ENCODE measurements at places on chromosomes 7 and 10. TPM values are rescaled to one million over a fixed set of nuclear protein-coding genes. Genes with fewer than 3 reads are reported as not detected.

GRCh38 chr10:96716390-96716789, 3.9 kb downstream of the PIK3AP1 start:
- H3K36me3 ChIP-seq = no peaks in the 10 kb centered on the region
- no peak overlapping the region for H3K27ac ChIP-seq
- no peak overlapping the region for H3K4me3 ChIP-seq

- no peaks in the 10 kb centered on the region for H3K4me1 ChIP-seq
- no peak overlapping the region for H3K4me3 ChIP-seq
- no peak overlapping the region for H3K27ac ChIP-seq
- H3K36me3 ChIP-seq = no peaks in the 10 kb centered on the region
- DNase-seq = no peak
Observed at GRCh38 chr7:24972991-24973390, 7.0 kb downstream of the OSBPL3 start.

GRCh38 chr7:39847227-39847626, 102.8 kb upstream of the CDK13 start:
- no peak for DNase-seq
- no peaks in the 10 kb centered on the region for H3K36me3 ChIP-seq
- H3K4me1 ChIP-seq = no peaks in the 10 kb centered on the region
- no peaks in the 10 kb centered on the region for H3K27me3 ChIP-seq

- H3K36me3 ChIP-seq = no peaks in the 10 kb centered on the region
- no peak for DNase-seq
- H3K27me3 ChIP-seq = no peaks in the 10 kb centered on the region
- no peak overlapping the region for H3K4me3 ChIP-seq
- H3K27ac ChIP-seq = no peak overlapping the region
Observed at GRCh38 chr7:157864911-157865310, 528.1 kb downstream of the DNAJB6 start.

GRCh38 chr7:158996214-158997109, 140.1 kb downstream of the DYNC2I1 start:
- no peak overlapping the region for H3K27ac ChIP-seq
- H3K27me3 ChIP-seq = peaks cover 16% of the 10 kb centered on the region
- H3K36me3 ChIP-seq = no peaks in the 10 kb centered on the region
- no peak for DNase-seq

GRCh38 chr10:76444034-76444800, 1012.8 kb downstream of the LRMDA start:
- no peak overlapping the region for H3K4me3 ChIP-seq
- no peaks in the 10 kb centered on the region for H3K4me1 ChIP-seq
- H3K36me3 ChIP-seq = no peaks in the 10 kb centered on the region

DNA sequence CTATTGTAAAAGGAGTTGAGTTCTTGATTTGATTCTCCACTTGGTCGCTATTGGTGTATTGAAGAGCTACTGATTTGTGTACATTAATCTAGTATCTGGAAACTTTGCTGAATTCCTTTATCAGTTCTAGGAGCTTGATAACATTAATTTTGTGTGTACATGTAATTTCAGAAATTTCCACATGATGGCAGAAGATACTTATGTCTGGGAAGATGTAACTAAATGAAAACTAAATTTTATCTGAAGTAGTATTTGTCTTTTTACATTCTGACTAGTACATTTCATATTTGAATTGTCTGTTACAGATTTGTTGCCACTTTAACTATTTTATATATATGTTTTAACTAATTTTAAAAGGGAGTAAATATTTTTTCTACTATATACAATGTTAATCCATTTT, 27.6 kb downstream of the SDHAF3 start:
- H3K27ac ChIP-seq = no peak overlapping the region
- H3K36me3 ChIP-seq = peaks cover 12% of the 10 kb centered on the region
- DNase-seq = no peak

DNA sequence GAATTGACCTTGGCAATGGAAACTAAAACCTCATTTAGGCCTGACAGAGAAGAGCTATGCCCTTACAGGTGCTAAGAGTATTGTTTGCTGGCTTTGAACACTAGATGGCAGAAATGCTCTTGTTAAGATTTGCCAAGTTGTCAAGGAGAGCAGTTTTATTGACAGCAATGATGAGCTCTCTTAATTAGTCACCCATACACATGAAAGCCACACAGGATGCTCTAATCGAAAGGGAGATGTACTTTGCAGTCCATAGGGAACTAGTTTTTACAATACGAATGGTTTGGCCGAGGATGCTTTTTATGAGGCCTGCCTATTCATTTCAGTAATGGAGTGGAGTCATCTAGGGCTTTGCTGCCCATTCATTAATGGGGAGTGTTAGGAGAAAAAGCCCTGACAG, 45.4 kb upstream of the MBL2 start:
- no peak overlapping the region for H3K27ac ChIP-seq
- no peaks in the 10 kb centered on the region for H3K4me1 ChIP-seq
- H3K36me3 ChIP-seq = no peaks in the 10 kb centered on the region
- no peak overlapping the region for H3K4me3 ChIP-seq
- peak; percentile 61 for DNase-seq

GRCh38 chr10:22583683-22584082, 130.7 kb downstream of the PIP4K2A start:
- H3K27ac ChIP-seq = no peak overlapping the region
- peak; percentile 51 for DNase-seq
- no peaks in the 10 kb centered on the region for H3K27me3 ChIP-seq
- no peaks in the 10 kb centered on the region for H3K36me3 ChIP-seq

DNA sequence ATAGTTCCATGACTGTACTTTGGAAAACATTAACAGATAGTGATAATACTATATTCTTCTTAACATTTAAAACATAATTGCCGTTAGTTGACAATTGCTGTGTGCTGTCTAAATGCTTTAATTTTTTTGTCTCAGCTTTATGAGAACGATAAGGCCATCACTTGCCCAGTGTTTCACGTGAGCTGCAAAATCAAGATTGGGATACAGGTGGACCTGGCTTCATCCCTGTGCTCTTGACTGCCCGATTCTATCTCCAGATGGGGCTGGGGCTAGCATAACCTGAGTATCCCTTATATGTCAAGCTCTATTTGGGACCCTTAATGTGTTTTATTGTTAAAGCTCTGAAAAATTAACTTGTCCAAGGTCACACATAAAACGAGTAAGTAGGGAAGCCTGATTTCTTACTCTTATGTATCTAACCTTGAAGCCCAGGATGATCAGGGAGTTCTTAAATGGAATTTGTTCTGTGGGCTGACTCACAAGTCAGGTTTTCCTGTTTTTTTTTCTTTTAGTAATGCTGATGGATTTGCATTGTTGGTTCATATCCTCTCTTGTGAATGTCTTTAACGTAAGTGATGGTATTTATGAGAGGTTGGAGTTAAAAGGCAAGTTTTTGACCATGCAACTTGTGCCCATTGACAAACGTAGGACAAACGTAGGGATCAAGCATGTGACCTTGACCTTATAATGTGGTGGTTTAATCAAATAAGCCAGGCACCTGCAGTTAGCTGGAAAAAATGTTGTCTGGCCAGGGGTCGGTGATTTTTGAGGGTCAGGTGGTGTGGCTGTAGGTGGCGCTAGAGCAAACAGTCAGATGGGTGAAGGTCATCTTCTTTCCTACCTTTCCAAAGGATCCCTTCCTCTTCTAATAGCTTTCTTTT, 3.6 kb downstream of the PRKAR2B start:
- H3K27ac ChIP-seq = no peak overlapping the region
- H3K36me3 ChIP-seq = no peaks in the 10 kb centered on the region
- peaks cover 15% of the 10 kb centered on the region for H3K27me3 ChIP-seq
- no peaks in the 10 kb centered on the region for H3K4me1 ChIP-seq
- H3K4me3 ChIP-seq = no peak overlapping the region

GRCh38 chr10:1048732-1049424, at the start of gene IDI1:
IDI1 (minus strand) TSS chr10:1049119; CDS start chr10:1049003, 116 bp downstream.
- no peaks in the 10 kb centered on the region for H3K27me3 ChIP-seq
- H3K27ac ChIP-seq = peak within 1 kb of the TSS; percentile 99
- peaks cover 51% of the 10 kb centered on the region for H3K36me3 ChIP-seq

DNA sequence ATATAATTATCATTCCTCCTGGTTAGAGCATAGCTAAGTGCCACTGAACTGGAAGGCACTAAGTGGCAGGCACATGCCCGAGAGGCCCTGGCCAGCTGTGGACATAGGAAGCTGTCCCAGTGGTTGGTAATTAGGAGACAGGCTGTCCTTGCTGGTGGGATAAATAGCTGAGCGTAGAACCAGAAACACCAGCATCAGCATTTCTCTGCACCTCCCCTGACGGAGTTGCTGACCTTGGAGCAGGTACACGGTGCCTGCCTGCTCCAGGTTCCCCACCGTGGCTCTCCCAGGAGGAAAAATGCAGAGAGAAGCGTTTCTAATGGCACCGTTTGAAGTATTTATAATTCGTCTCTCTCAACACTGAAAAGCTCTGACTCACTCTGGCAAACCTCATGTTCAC, 5.6 kb upstream of the ABLIM1 start:
- H3K4me3 ChIP-seq = no peak overlapping the region
- H3K27ac ChIP-seq = no peak overlapping the region
- peaks cover 13% of the 10 kb centered on the region for H3K4me1 ChIP-seq
- no peaks in the 10 kb centered on the region for H3K36me3 ChIP-seq
- H3K27me3 ChIP-seq = no peaks in the 10 kb centered on the region

GRCh38 chr7:158957921-158958491, 101.6 kb downstream of the DYNC2I1 start:
- DNase-seq = peak; percentile 61
- no peaks in the 10 kb centered on the region for H3K36me3 ChIP-seq
- H3K4me1 ChIP-seq = no peaks in the 10 kb centered on the region
- H3K27ac ChIP-seq = no peak overlapping the region

GRCh38 chr7:17939211-17939605, 1.1 kb downstream of the SNX13 start:
- H3K36me3 ChIP-seq = no peaks in the 10 kb centered on the region

GRCh38 chr10:29849126-29849833, 210.1 kb downstream of the JCAD start:
- H3K4me3 ChIP-seq = no peak overlapping the region
- DNase-seq = no peak
- H3K27ac ChIP-seq = no peak overlapping the region
- no peaks in the 10 kb centered on the region for H3K27me3 ChIP-seq

GRCh38 chr7:112052993-112053736, 153.0 kb downstream of the DOCK4 start:
- DNase-seq = no peak
- no peak overlapping the region for H3K4me3 ChIP-seq
- H3K27me3 ChIP-seq = no peaks in the 10 kb centered on the region
- H3K36me3 ChIP-seq = no peaks in the 10 kb centered on the region

- H3K4me3 ChIP-seq = no peak overlapping the region
- H3K4me1 ChIP-seq = no peaks in the 10 kb centered on the region
- no peaks in the 10 kb centered on the region for H3K27me3 ChIP-seq
- no peaks in the 10 kb centered on the region for H3K36me3 ChIP-seq
- H3K27ac ChIP-seq = no peak overlapping the region
Observed at GRCh38 chr10:43681721-43682120, 33.0 kb upstream of the ZNF32 start.

DNA sequence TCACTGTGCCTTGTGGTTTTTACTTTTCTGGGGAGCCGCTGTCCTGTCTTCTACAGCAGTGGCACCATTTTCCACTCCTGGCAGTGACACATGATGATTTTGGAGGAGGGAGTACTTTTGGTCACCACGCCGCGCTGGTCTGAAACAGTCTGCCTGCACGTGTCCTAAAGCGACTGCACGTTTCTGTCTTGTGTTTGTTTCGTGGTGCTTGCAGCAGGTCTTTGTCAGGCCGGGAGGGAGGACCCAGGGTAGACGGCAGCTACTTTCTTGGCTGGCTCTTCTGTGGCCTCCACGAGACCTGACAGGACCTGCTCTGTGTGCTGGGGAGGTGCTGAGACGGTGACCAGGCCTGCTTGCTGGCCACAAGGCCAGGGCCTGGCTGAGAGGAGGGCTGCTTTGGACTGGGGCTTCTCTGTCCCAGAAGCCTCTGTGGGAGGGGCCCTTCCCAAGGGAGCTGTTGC, 82.0 kb downstream of the GLRX3 start:
- DNase-seq = peak; percentile 39
- H3K27me3 ChIP-seq = no peaks in the 10 kb centered on the region
- H3K27ac ChIP-seq = no peak overlapping the region
- no peaks in the 10 kb centered on the region for H3K36me3 ChIP-seq
- H3K4me1 ChIP-seq = no peaks in the 10 kb centered on the region

The PRKG1 gene
- total RNA-seq = 1.3 TPM

The CTAGE4 gene
- total RNA-seq = 8.7 TPM

The HHEX gene
- total RNA-seq = 96.5 TPM

The TEX36 gene
- total RNA-seq = not detected

The KCNMA1 gene
- 1.2 TPM for total RNA-seq

The ERVW-1 gene
- total RNA-seq = 1.6 TPM

The CISD1 gene
- 36.3 TPM for total RNA-seq
